Spleen (tissue), 13 donors: ENCODE measurements at places on chromosomes 7 and 10.

DNA sequence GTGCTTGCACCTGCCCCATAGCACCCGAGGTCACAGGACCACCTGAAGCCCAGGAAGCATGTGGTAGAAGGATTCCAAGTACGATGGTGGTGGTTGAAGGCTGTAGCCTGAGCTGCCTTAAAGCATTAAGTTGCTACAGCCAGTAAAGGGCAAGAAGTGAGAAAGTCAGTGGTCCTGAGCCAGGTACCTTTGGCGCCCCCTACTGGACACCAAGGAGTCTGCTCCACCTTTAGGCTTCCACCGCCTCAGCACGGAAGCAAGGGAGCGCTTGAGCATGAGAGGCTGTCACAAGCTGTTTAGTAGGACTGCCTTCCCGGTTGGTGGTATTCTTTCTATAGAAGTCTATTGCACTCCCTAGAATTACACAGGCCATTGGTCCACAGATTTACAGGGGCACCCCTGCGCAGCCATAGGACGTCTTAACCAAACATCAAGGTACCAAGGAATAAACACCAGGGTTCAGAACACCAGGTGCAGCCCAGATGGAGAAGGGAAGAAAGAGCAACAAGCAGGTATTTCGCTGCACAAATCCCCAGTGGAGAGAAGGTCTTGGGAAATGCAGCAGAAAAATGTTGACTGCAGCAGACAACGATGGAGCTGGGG is 2.2 kb downstream of the CRTAC1 start:
- no peak overlapping the region for H3K4me3 ChIP-seq
- H3K27me3 ChIP-seq = peaks cover 48% of the 10 kb centered on the region
- no peak for DNase-seq
- H3K36me3 ChIP-seq = no peaks in the 10 kb centered on the region
- no peak overlapping the region for H3K27ac ChIP-seq

GRCh38 chr10:17607603-17608332 is 9.4 kb downstream of the HACD1 start:
- H3K27ac ChIP-seq = no peak overlapping the region
- H3K4me3 ChIP-seq = no peak overlapping the region
- H3K4me1 ChIP-seq = no peaks in the 10 kb centered on the region
- H3K36me3 ChIP-seq = no peaks in the 10 kb centered on the region

GRCh38 chr10:29056729-29057128 is 232.1 kb upstream of the LYZL1 start:
- no peak overlapping the region for H3K27ac ChIP-seq
- no peaks in the 10 kb centered on the region for H3K27me3 ChIP-seq
- no peak for DNase-seq
- H3K4me3 ChIP-seq = no peak overlapping the region
- no peaks in the 10 kb centered on the region for H3K36me3 ChIP-seq

DNA sequence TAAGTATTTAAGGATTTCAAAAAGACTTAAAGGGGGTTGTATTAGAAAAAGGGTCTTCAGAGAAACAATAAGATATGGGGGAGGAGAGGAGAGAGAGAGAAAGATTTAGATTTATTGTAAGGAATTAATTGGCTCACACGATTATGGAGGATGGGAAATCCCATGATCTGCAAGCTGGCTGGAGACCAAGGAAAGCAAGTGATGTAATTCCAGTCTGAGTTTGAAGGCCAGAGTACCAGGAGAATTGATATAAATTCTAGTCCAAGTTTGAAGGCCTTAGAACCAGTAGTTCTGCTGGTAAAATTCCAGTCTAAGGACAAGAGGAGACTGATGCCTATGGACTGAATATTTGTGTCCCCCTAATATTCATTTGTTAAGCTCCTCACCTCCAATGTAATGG is 20.6 kb upstream of the SLC13A1 start:
- H3K27ac ChIP-seq = no peak overlapping the region
- DNase-seq = no peak
- H3K4me3 ChIP-seq = no peak overlapping the region
- no peaks in the 10 kb centered on the region for H3K4me1 ChIP-seq

GRCh38 chr10:28214219-28214618 is 88.6 kb downstream of the MPP7 start:
- H3K4me1 ChIP-seq = no peaks in the 10 kb centered on the region
- H3K27me3 ChIP-seq = no peaks in the 10 kb centered on the region
- H3K36me3 ChIP-seq = no peaks in the 10 kb centered on the region
- no peak overlapping the region for H3K4me3 ChIP-seq

GRCh38 chr10:121813857-121814256 is 114.0 kb downstream of the ATE1 start:
- DNase-seq = no peak
- H3K27me3 ChIP-seq = no peaks in the 10 kb centered on the region
- H3K4me1 ChIP-seq = no peaks in the 10 kb centered on the region
- H3K4me3 ChIP-seq = no peak overlapping the region

- H3K27ac ChIP-seq = peak overlapping the region; percentile 41
- no peak for DNase-seq
- no peak overlapping the region for H3K4me3 ChIP-seq
- H3K4me1 ChIP-seq = peaks cover 71% of the 10 kb centered on the region
- H3K36me3 ChIP-seq = peaks cover 30% of the 10 kb centered on the region
- H3K27me3 ChIP-seq = no peaks in the 10 kb centered on the region
Measured at GRCh38 chr7:150721970-150722373, 5.6 kb downstream of the GIMAP1 start.
